ENCODE measurements at places on chromosomes 5 and 9.

DNA sequence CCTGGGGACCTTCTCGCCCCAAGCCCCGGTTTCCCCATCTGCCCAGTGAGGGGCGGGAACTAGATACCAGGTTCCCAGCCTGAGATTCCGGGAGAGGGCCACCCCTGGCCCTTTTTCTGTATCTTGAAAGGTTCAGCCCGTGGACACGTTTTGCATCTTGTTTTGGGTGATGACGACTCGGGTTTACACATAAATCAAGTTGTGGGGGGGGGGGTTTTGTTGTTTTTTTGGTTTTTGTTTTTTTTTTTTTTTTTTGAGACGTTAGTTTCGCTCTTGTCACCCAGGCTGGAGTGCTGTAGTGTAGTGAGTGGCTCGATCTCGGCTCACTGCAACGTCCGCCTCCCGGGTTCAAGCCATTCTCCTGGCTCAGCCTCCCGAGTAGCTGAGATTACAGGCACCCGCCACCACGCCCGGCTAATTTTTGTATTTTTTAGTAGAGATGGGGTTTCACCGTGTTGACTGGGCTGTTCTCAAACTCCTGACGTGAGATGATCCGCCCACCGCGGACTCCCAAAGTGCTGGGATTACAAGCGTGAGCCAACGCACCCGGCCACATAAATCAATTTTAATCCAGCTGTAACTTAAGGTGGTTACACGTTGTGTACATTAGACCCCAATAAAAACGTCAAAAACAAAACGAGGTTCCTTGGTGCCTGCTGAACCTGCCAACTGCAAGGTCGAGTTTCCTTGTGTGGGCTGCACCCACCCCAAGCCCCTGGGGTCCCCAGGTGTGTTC, 1.1 kb upstream of the BRD3 start:
- peak overlapping the region; percentile 83 for H3K4me3 ChIP-seq
- peak overlapping the region; percentile 84 for H3K27ac ChIP-seq
- peaks cover 19% of the 10 kb centered on the region for H3K4me1 ChIP-seq
- H3K36me3 ChIP-seq = no peaks in the 10 kb centered on the region

- H3K27ac ChIP-seq = no peak overlapping the region
- DNase-seq = no peak
- H3K36me3 ChIP-seq = peaks cover 41% of the 10 kb centered on the region
Measured at GRCh38 chr5:169753795-169754194, 116.7 kb downstream of the DOCK2 start.

GRCh38 chr9:74078647-74079046, 418.5 kb upstream of the RORB start:
- H3K36me3 ChIP-seq = no peaks in the 10 kb centered on the region
- H3K27me3 ChIP-seq = no peaks in the 10 kb centered on the region
- no peaks in the 10 kb centered on the region for H3K4me1 ChIP-seq
- no peak overlapping the region for H3K27ac ChIP-seq

DNA sequence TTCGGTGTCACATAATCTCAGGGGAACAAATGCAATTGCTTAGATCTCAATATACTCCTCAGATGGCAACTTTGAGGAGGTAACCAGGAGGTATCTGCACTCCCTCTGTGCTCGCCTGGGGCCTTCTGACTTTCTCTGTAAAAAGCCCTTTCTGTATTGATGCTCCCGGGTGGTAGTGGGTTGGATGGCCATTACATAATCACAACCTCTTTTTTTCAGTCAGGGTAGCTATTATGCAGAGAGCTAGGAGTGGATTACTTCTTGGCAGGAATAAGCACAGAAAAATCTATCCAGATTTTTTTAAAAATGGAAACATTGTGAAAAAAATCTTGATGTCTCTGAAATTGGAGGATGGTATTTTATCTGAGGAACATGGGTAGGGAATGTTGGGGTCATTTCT, 116.6 kb downstream of the SH3GL2 start:
- H3K36me3 ChIP-seq = no peaks in the 10 kb centered on the region
- no peak for DNase-seq
- H3K4me1 ChIP-seq = no peaks in the 10 kb centered on the region
- H3K4me3 ChIP-seq = no peak overlapping the region
- H3K27ac ChIP-seq = no peak overlapping the region
- no peaks in the 10 kb centered on the region for H3K27me3 ChIP-seq
